Stimulated activated CD4-positive, alpha-beta T cell treated with anti-CD3 and anti-CD28 coated beads, Interleukin-12 subunit alpha, Interleukin-12 subunit beta, amount 100 ng/mL, for 24 hours (primary cell): ENCODE measurements at places on chromosomes 2 and 18.

GRCh38 chr2:68565858-68566257 is 77.5 kb upstream of the PROKR1 start:
- DNase-seq, result no peak

DNA sequence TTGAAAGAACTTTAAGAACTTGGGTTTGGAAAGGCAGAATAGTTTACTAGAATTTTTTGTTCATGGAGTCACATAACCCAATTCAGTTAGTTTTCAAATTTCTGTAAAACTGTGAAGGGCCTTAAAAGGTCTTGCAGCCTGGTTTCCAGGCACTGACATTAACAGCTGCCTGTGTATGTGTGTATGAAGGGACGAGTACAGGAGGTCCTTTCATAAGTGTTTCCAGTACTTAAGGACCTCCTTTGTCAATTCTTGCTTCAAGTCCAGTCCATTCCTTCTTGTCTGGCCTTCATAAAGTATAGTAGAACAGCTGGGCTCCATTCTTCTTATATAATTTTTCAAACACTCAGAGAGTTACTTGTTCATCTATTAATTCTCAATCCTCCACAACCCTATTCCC is 136.5 kb downstream of the NR4A2 start:
- no peak for DNase-seq

- no peak for DNase-seq
Observed at GRCh38 chr18:65601775-65602174, 149.0 kb upstream of the CDH7 start.

DNA sequence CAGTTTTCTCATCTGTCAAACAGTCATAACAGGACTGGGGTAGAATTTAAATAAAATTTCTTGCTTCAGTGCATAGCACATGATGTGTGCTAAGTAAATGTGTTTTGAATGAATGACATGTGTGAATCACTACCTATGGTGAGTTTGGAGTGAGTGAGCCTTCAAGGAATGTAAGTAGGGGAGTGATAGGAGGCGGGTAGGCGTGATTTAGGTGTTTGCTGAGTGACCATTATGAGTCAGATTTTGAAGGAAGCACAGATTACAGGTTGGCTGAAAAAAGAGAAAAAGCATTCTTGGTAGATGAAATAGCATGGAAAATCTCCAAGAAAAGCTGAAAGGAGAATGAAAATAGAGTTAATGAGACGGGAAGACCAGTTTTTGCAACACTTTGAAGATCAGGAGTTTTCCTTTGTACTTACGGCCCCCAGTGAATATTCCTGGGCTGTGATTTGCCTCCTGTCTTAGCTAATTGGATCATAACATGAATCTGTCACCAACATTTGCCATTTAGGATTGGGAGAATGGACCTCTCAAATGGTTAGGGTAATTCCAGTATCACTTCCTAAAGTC is 136.9 kb upstream of the GATA6 start:
- DNase-seq, result no peak

DNA sequence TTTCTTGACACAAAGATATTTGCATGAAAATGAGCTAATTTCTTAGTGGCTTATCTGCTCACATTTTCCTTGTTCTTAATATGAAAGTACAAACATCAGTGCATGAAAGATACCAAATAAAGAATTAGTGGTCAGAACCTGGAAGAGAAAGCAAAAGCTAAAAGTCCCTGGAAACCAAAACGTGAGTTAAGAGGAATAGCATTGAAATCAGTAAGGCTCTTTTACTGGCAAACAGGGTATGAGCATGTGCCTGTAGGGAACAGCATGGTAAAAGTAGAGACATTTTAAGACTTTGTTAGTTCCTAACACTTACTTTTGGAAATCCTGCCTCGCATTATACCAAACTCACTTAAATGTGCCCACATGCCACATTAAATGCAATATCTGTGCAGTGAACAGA is 31.9 kb upstream of the CWC22 start:
- DNase-seq, result no peak
